ENCODE measurements at places on chromosomes 7 and 10. TPM values are rescaled to one million over a fixed set of nuclear protein-coding genes. Genes with fewer than 3 reads are reported as not detected.
A peak's percentile ranks its signal among the peaks of the same experiment; 100 is the strongest.

DNA sequence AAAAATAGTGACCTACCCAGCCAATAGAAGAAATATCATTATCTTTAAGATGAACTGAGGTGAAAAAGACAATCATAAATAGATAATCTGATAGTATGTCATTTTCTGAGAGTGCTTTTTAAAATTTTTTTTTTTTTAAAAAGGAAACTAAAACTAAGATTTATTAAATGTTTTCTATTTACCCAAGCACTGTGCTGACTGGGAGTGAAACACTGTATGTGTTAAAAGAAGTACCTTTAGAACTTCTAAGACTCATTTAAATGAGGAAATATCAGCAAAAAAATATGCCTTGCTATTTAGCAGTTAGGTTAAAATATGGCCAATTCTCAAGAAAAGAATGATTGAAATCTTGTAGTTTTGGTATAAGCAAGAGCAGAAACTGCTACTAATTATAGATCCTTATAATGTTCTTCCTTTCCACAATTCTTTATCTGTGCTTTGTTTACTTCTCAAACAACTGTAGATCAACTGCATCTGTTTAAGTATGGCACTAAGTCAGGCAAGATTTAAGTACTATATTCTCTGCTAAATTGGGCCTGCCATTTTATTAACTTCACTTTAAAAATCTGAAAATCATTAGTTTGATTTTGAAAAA is 39.5 kb upstream of the WNT2 start:
- H3K4me3 ChIP-seq = no peak overlapping the region
- peaks cover 1% of the 10 kb centered on the region for H3K4me1 ChIP-seq
- no peak for DNase-seq
- no peaks in the 10 kb centered on the region for H3K36me3 ChIP-seq
- H3K27me3 ChIP-seq = no peaks in the 10 kb centered on the region
- H3K27ac ChIP-seq = no peak overlapping the region

DNA sequence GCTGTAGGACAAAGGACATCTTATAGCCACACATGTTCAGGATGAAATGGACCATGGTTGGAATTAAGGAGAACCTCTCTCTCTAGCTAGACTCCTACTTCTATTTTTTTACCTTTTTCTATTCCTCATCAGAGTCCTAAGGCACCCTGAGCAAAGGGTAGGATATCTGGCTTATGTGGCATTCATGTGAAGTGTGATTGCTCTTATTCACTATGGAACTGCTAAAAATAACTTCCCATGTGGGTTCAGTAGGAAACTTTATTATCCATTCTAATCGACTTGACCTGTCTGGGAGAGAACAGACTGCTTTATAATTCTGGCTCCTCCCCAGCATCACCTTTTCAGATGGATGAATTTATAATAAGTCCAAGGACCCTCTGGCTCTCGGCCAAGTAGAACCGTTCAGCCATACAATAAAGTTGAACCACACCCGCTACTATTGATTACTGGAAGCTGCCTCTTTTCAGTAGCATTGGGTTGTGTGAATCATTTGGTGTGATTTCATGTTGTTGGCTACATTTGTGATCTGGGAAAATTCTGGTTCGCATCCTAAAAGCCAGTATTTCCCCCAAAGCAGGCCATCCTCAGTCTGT is 117.5 kb downstream of the NRF1 start:
- H3K4me1 ChIP-seq = no peaks in the 10 kb centered on the region
- peaks cover 53% of the 10 kb centered on the region for H3K36me3 ChIP-seq
- no peak overlapping the region for H3K27ac ChIP-seq
- no peak overlapping the region for H3K4me3 ChIP-seq
- DNase-seq = no peak

- no peak for DNase-seq
- no peaks in the 10 kb centered on the region for H3K27me3 ChIP-seq
- H3K4me1 ChIP-seq = peaks cover 14% of the 10 kb centered on the region
- H3K4me3 ChIP-seq = peak overlapping the region; percentile 30
- peaks cover 44% of the 10 kb centered on the region for H3K36me3 ChIP-seq
- peak overlapping the region; percentile 61 for H3K27ac ChIP-seq
Observed at GRCh38 chr7:5363729-5364128, 59.9 kb downstream of the TNRC18 start.

GRCh38 chr7:2468227-2468626 is 8.0 kb downstream of the GRIFIN start:
- no peaks in the 10 kb centered on the region for H3K36me3 ChIP-seq
- H3K4me3 ChIP-seq = no peak overlapping the region
- peaks cover 14% of the 10 kb centered on the region for H3K27me3 ChIP-seq
- no peak for DNase-seq
- H3K27ac ChIP-seq = no peak overlapping the region

DNA sequence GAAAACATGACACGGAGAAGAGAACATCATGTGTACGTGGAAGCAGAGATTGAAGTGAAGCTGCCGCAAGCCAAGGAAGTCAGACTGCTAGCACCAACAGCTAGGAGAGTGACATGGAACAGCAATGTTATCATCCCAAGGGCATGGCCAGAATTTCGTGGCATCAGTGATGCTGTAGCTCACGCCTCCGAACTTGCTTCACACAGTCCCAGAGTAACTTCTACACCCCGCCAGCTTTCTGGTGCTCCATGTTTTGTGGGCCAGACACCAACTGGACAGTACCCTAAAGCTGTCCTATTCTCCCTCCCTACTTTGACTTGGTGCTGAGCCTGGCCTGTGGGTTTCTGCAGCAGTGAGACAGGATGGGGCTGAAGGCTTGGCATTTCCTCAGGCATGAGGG is 33.0 kb upstream of the EMX2 start:
- no peak overlapping the region for H3K27ac ChIP-seq
- H3K4me3 ChIP-seq = no peak overlapping the region
- no peaks in the 10 kb centered on the region for H3K27me3 ChIP-seq
- H3K36me3 ChIP-seq = no peaks in the 10 kb centered on the region

DNA sequence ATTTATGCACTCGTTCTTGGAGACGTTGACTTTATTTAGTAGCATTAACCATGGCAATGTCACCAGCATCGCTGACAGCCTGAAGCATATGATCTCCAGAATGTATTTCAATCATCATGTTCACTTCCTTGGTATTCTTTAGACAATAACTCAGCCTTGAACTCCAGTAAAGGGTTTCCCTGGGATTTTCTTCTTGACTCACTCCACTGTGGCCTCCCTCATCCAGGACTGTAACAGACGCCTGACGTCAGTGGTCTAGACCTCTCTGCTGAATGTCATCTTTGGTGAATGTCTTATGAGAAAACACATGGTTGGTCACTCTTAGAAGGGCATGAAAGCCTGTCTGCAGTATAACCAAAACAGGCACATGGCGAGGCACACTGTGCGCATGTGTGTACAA is 64.4 kb downstream of the EGFR start:
- DNase-seq = no peak
- no peaks in the 10 kb centered on the region for H3K36me3 ChIP-seq
- peaks cover 18% of the 10 kb centered on the region for H3K27me3 ChIP-seq
- H3K27ac ChIP-seq = no peak overlapping the region
- H3K4me3 ChIP-seq = no peak overlapping the region
- peaks cover 14% of the 10 kb centered on the region for H3K4me1 ChIP-seq

- H3K27ac ChIP-seq = no peak overlapping the region
- peaks cover 70% of the 10 kb centered on the region for H3K36me3 ChIP-seq
- H3K27me3 ChIP-seq = no peaks in the 10 kb centered on the region
- DNase-seq = no peak
Observed at GRCh38 chr10:69364232-69364940, 52.3 kb downstream of the TACR2 start.

DNA sequence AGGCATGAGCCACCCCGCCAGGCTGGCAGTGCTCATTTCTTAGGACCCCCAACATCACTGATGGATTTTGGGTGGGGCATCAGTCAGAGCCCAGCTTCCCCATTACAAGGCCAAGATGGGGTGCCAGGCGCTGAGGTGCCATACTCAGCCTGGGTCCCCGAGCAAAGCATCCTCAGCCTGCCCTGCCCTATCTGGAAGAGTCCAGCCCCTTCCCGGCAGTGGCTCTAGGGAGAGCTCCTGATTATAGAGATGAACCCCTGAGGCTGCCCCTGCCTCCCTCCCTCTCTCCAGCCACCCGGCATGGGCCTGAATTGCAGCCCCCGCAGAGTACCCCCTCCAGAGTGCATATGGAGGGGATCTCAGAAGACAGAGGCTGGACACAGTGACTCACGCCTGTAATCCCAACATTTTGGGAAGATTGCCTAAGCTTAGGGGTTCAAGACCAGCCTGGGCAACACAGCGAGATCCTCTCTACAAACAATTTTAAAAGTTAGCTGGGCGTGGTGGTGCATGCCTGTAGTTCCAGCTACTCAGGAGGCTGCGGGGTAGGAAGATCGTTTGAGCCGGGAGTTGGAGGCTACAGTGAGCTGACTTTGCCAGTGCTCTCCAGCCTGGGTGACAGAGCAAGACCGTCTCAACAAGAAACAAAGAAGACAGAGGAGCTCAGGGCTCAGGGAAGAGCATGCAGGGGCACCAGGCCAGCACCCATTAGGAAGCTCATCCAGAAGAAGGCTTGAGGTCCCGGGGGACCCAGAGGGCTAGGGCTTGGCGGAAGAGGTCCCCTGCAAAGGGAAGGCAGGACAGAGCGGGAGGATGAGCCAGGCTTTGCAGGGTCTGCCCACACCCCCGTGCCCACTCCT is 13.3 kb downstream of the LAT2 start:
- H3K27ac ChIP-seq = peak overlapping the region; percentile 43
- H3K4me1 ChIP-seq = peaks cover 9% of the 10 kb centered on the region
- DNase-seq = no peak
- no peaks in the 10 kb centered on the region for H3K27me3 ChIP-seq
- peaks cover 27% of the 10 kb centered on the region for H3K36me3 ChIP-seq
- H3K4me3 ChIP-seq = no peak overlapping the region

DNA sequence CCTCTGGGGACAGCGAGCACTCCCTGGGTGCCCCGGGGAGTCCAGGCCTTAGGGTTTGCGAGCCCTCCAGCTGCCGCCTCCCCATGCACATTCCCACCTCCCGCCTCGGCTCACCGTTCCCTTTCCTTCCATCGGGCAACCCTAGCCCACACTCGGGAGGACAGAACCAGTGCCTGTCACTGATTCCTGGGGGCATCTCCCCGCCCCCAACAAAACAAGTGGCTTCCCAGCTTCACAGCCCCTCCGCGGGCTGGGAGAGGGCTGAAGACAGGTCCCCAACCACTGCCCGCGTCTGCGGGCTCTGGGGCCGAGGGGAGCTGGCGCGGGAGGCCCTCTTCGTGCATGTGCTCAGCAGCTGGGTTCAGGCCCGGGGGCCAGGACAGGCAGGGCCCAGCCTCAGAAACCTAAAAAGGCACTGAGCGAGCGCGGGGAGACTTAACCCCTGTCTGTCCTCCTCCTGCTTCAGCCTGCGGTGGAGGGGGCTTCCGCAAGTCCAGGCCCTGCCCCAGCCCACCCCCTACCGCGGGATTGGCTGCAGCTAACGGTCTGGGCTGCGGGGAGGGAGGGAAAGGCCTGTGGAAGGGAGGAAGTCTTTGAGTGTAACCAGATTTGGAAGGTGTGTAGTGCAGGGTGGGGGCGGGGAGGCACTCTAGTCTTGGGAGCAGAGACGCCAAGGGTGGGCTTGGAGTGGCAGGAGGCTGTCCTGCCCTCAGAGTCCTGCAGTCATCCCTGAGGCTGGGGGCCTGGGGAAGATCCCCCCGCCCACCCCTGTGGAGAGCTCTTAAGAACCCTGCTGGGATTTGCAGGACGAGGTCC is 1.2 kb downstream of the FLNC start:
- peak overlapping the region; percentile 17 for H3K4me3 ChIP-seq
- peaks cover 6% of the 10 kb centered on the region for H3K4me1 ChIP-seq
- DNase-seq = no peak
- H3K36me3 ChIP-seq = no peaks in the 10 kb centered on the region

GRCh38 chr7:121103579-121103978 is 115.1 kb downstream of the CPED1 start:
- DNase-seq = no peak
- H3K4me1 ChIP-seq = no peaks in the 10 kb centered on the region
- H3K4me3 ChIP-seq = no peak overlapping the region
- no peaks in the 10 kb centered on the region for H3K36me3 ChIP-seq
- H3K27ac ChIP-seq = no peak overlapping the region

GRCh38 chr7:139753693-139754111 is 24.1 kb downstream of the HIPK2 start:
- H3K27me3 ChIP-seq = no peaks in the 10 kb centered on the region
- H3K4me3 ChIP-seq = no peak overlapping the region
- DNase-seq = no peak
- H3K27ac ChIP-seq = no peak overlapping the region

DNA sequence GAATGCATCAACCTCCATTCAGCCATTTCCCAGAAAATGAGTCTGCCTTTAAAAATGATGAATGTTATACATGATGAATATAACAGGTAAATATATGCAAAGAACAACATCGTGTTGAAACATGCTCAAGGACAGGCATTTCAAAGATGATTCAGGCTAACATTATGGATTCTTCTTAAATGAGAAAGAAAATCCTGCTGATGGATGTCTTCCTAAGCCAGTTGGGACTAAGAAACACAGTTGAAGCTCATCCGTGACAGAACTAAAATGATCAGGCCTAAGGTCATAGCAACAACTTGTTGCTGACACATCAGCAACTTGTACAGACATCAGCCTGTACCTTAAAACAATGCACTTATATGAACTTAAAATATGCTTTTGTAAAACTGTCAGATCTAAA is 267.9 kb downstream of the MAGI2 start:
- H3K4me1 ChIP-seq = no peaks in the 10 kb centered on the region
- DNase-seq = no peak
- H3K36me3 ChIP-seq = no peaks in the 10 kb centered on the region
- no peak overlapping the region for H3K27ac ChIP-seq

DNA sequence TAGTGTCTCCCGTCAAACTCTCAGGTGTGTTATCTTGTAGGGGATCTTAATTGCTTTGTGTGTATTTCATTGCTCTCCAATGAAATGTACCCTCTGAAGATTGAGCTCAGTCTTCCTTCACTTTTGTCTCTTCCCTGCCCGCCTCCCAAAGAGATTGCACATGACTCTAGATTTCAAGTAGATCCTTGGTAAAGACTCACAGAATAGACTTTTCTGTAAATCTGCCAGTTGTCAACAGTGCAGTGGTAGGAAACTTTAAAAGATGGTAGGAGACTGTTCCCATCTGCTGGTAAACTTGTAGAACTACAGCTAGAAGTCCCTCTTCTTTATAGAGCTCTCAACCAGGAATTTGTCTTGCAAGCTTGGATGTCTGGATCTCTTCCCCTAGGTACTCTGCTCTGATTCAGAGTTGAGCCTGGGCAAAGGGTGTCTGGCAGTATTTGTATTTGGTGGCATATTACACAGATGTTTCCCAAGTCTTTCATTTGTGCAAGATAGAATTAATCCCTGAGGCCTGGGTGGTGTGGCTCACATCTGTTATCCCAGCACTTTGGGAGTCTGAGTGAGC is 9.6 kb downstream of the CCL26 start:
- peaks cover 3% of the 10 kb centered on the region for H3K4me1 ChIP-seq
- H3K36me3 ChIP-seq = no peaks in the 10 kb centered on the region
- DNase-seq = no peak
- no peak overlapping the region for H3K4me3 ChIP-seq
- no peaks in the 10 kb centered on the region for H3K27me3 ChIP-seq

The AGAP9 gene
- 33.9 TPM for total RNA-seq

The NCF1 gene
- total RNA-seq = 0.90 TPM

The SLC26A3 gene
- not detected for total RNA-seq

The GTPBP4 gene
- total RNA-seq = 134 TPM
